ENCODE measurements at places on chromosomes 6 and 20.

GRCh38 chr6:106383573-106383972 is 23.1 kb downstream of the CRYBG1 start:
- DNase-seq: no peak

GRCh38 chr20:25277051-25277801 is 29.3 kb downstream of the PYGB start:
- DNase-seq: no peak

DNA sequence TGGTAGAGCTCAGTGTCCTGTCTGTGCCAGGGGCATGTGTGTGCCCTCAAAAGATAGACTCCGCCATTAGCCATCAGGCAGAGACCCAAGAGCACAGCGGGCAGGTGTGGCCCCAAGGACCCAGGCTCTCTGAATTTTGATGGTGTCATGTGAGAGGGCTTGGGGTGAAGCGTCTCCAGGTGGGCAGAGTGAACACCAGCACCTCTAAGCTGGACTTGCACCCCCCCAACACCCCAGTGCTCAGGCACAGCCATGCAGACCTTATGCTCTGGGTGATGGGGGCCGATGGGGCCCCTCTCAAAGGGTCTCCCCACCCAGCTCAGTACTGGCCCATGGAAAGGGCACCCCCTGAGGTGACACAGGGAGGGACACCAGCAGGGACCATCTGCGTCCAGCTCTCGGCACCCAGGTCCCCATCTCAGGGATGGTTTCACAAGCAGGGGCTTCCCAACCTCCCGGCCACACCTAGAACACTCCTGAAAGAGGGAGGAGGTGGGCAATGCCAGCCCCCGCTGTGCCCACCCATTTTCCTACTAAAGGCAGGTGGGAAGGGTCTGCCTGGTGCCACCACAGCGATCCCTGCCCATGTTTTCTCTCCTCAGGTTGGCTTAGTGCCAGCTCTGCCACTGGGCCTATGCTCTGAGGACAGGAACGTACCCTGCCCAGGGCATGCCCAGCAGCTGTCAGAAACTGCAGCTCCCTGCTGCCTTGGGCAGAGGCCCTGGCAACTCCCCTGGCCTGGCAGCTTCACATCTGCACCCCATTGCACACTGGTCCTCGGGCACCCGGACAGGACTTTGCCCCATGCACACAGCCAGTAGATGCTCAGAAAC is 3.5 kb downstream of the CST7 start:
- no peak for DNase-seq

DNA sequence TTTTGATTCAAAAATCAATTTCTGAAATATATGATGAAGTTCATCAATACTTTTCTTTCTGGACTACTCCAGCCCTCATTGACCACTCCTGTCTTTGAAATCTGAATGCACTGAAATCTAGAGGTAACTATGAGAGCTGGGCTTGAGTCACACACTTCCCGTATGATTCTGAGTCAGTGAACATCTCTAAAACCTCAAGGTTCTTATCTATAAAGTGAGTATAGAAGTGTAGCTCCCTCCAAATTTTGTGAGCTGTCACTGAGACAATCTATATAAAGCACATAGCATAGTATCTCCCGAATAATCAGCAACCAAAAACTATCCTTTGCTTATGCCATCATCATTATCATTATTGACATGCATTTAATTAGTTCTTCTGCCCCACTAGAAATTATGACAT is 182.4 kb downstream of the TSHZ2 start:
- DNase-seq: peak; percentile 7

DNA sequence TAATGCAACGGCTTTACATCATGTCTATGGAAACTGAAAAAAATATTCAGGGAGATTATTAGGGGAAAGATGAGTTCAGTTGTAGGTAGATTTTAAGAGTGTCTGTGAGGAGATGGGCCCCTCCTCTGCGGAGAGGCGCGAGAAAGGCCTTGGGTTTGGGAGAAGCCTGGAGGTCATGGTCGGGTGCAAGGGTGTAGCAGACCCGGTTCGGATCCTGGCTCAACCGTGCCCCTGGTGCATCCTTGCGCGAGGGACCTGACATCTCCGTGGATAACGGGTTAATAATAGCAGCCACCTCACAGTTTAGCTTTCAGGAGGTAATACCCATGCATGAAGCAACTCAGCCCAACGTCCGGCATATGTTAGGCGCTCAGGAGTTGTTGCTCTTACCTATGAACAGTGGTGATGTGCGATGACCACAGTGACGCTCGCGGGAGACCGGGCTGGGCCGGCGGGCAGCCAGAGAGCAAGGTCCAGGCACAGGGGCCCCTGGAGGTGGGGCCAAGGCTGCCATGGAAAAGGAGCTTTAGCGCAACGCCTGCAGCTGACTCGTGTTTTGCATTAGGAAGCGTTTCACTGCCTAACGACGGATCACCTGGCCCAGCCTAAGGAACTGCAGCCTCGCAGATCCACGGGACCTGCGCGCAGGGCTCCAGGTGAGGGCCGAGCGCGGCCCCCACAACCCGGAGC is 146.4 kb upstream of the ARID1B start:
- DNase-seq: no peak

- no peak for DNase-seq
Observed at GRCh38 chr6:4806791-4807190, 30.6 kb downstream of the CDYL start.

DNA sequence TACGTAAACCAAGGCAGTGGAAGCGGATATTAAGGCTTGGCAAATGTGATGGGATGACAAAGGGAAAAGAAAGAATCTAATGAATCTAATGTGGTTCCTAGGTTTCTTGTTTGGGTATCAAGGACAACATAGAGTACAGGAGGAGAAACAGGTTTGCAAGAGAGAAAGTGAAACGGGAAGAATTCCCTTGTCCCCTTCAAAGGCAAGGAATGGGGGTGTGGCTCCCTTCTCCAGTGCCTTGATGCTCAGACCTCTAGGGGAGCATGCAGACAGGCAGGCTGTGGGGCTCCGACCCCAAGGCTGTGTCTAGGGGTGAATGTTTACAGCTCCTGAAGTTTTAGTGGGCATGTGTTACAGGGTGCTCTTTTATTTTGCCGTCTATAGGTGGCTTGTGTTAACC is 317.5 kb upstream of the HSF2 start:
- DNase-seq: no peak

DNA sequence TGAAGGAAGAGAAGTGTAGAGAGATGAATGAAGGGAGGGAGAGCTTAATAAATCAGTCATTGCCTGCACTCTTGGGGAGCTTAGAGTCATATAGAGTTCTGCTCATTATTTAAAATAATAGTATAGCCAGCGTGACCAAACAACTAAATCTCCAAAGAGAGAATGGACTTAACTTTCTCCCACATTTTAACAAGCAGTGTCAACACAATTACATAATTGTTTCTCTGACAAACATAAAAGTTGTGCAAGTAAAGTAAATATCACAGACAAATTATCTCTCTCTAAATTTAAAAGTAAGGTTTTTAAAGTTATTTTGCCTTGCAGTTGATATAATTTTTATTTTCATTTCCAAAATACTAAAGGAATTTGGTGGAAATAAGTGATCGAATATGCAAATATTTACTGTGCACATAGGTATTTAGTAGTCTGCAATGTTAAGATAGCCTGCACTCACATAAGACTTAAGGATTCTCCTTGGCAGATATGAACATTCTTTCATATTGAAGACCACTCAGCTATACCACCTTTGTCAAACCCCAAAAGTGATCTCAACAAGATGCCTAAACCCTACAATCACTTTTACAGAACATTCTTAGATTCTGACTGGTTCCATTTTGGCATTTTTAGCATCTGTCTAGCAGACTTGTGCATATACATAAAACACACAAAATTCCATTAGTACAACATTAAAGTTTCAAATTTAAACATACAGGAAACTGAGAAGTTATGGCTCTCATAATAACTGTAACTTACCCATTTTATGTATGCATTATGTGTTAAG is 67.7 kb downstream of the KIF6 start:
- DNase-seq: no peak

DNA sequence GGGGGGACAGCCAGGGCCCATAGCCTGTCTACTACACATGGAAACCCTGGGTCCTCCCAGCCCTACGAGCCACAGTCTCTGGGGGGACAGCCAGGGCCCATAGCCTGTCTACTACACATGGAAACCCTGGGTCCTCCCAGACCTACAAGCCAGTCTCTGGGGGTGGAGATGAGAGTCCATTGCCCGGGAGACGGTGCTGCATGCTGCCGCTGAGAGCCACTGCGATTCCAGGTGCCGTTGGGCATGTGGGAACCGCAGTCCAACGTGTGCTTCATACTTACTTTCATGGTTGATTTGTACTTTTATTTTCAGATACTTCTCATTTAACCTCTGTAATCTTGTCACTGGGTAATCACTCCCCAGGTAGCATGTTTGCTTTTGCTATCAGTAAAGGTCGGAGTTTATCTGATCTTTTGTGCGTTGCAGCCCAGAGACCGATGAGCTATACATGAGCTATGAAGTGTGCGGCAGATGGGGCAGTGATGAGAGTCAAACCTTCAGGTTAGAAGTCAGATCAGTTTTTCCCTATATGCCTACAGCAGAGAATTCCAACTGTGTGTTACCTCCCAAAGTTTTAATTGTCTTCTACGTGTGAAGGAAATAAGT is 58.2 kb downstream of the SMOC2 start:
- DNase-seq: no peak

GRCh38 chr20:36149469-36149868 is 5.1 kb upstream of the EPB41L1 start:
- DNase-seq: no peak

- no peak for DNase-seq
Observed at GRCh38 chr6:15897063-15897876, 231.6 kb upstream of the MYLIP start.

DNA sequence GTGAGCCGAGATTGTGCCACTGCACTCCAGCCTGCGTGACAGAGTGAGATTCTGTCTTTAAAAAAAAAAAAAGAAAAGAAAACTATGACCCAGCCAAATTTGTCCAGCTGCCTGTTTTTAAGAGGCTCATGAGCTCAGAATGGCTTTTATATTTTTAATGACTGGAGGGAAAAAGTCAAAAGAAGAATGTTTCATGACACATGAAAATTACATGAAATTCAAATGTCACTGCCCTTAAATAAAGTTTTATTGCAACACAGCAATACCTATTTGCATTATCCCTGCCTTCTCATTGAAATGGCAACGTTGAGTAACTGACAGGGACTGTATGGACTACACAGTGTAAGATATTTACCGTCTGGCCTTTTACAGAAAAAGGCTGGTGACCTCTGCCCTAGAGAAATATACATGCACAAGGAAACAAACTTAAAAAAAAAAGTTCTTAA is 11.4 kb downstream of the SENP6 start:
- no peak for DNase-seq

DNA sequence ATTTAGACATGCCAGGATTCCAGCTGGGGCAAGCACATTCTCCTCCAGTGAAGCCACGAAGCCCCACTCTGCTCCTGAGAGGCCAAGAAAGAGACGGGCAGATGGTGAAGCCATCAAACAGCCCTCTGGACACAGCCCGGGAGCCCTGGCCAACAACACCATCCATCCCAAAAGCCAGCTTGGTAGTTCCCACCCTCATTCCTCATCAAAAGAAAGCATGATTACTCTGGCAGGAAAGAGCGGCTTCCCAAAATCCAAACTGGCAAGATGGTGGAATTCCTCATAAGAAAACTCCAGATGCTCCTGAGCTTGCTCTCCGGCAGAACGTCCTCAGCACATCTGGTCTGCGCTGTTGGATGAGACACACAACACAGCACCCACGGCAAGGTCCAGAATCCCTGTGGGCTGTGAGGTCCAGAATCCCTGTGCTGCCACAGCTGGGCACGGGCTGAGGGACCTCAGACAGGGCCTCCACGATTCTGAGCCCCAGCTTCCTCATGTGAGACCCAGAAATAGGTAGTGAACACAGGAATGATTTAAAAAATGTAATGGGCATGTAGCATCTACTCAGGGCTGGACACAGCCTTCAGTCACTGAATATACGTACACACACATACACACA is 52.6 kb downstream of the THBS2 start:
- no peak for DNase-seq

DNA sequence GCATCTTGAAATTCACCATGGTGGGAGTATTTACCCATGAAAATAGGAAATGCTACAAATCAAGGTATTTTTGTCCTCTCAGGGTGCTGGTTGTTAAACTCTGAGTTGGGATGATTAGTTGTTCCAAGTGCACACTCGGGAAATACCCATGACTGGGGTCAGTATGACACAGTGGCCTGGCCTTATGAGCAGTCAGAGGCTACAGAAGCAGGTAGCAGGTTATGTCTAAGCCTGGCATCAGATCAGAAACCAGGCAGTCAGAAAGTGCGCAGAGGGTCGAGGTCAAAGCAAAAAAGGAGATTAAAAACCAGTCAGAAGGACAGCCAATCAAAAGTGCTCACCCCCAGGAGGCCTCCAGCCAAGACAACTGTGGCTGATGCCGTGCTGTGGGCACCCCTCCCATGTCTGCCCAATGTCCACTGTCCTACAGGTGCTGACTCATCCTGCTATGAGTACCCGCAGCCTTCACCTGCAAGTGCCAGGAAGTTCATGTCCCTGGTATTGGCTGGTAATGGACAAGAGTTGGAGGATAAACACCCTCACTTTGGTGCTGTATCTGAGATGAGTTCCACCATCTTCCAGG is 117.4 kb upstream of the SLC24A3 start:
- no peak for DNase-seq

DNA sequence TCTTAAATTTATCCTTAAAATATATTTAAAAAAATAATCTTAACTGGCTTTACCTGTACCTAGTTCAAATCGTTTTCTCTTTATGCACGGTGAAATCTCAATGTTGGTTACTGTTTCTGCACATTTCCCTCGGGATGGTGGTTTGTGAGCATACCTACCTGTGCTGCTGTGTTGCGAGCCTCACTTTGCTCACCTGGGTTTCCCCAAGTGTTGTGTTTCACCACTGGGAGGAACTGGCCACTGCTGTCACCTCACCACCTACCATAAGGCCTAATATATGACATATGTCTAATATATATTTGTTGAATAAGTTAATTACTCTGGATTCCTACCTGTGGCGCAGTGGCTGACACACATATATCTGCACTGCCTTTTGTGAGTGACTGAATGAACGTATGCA is 493.5 kb upstream of the FLRT3 start:
- no peak for DNase-seq

GRCh38 chr6:34238585-34239499 is 2.2 kb downstream of the HMGA1 start:
- DNase-seq: no peak

DNA sequence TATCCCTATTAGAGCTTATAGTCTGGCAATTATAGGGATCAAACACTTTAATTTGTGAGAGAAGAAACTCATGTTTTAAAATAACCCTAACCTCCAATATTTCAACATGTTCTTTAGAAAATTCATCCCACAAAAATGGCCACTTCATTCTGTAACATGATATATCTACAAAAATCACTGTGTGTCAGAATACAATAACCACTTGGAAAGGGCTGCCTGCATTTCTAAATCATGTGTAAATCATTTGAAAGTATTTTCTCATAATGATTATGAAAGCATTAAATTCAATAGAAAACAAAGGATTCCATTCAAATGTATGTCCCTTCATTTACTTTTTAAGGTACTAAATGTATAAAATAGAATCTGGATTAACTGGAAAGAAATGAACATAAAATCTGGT is 101.4 kb upstream of the NHSL1 start:
- no peak for DNase-seq

Data from CD4-positive, alpha-beta T cell treated with Interleukin-2 at 100 ng/mL for 4 hours (primary cell).